ENCODE measurements at places on chromosomes 6 and 20. TPM values are rescaled to one million over a fixed set of nuclear protein-coding genes. Genes with fewer than 3 reads are reported as not detected.
A peak's percentile ranks its signal among the peaks of the same experiment; 100 is the strongest.

DNA sequence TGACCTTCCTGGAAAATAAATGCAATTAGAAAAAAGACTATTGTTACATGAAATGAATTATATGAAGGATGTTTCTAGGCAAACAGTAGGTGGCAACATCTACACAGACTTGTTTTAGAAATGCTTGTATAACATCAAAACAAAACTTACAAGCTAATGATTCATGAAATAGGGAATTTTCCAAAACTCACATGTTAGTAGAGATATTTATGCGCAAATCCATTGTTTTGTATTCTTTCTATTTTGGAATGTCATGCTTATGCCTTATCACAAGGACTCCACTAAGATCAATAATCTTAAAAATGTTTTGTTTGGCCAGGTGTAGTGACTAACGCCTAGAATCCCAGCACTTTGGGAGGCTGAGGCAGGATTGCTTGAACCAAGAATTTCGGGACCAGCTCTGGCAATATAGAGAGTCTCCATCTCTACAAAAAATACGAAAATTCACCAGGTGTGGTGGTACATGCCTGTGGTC, 32.3 kb upstream of the LGSN start:
- no peak overlapping the region for H3K27ac ChIP-seq
- no peaks in the 10 kb centered on the region for H3K36me3 ChIP-seq
- peak; percentile 60 for DNase-seq
- no peak overlapping the region for H3K4me3 ChIP-seq
- peaks cover 14% of the 10 kb centered on the region for H3K4me1 ChIP-seq

DNA sequence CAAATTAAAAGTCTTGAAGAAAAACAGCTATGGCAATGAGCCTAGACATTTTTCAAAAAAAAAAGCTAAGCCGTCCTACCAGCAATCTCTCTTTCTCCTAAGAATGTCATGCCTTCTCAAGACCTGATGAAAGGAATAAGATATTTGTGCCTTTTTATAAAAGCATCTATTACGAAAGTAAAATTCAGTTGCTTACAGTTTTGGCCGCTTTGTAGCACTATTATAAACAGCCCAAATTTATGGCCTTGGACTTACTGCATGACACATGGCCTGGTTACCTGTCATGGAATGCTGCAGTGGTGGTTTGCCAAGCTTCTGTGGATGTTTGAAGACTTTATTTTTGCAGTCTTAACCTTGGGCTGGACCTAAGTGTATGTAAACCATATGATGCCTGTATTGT, 22.2 kb upstream of the VAPB start:
- DNase-seq = no peak
- no peaks in the 10 kb centered on the region for H3K4me1 ChIP-seq
- H3K36me3 ChIP-seq = peaks cover 45% of the 10 kb centered on the region
- H3K27me3 ChIP-seq = no peaks in the 10 kb centered on the region
- H3K4me3 ChIP-seq = no peak overlapping the region
- no peak overlapping the region for H3K27ac ChIP-seq

GRCh38 chr20:47353239-47353691, 3.2 kb downstream of the ZMYND8 start:
- DNase-seq = no peak
- H3K36me3 ChIP-seq = peaks cover 6% of the 10 kb centered on the region
- peaks cover 40% of the 10 kb centered on the region for H3K4me1 ChIP-seq
- H3K27ac ChIP-seq = no peak overlapping the region
- H3K4me3 ChIP-seq = no peak overlapping the region

DNA sequence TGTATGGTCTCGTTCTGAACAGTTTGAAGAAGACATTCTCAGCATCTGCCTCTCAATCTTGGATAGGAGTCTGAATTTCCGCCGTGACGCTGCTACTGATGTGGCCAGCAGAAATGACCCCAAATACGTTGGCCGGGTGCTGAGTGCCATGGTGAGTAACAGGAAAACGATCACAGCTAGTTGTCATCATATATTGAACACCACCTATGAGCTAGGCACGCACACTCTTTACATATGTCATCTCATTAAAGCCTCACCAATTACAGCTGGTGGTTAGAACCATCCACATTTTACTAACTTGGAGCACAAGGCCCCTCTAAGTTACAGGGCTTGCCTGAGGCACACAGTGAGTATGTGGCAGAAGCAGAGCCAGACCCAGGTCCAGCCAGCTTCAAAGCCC, 17.1 kb downstream of the TGM3 start:
- no peak overlapping the region for H3K27ac ChIP-seq
- no peak for DNase-seq
- H3K4me3 ChIP-seq = no peak overlapping the region

DNA sequence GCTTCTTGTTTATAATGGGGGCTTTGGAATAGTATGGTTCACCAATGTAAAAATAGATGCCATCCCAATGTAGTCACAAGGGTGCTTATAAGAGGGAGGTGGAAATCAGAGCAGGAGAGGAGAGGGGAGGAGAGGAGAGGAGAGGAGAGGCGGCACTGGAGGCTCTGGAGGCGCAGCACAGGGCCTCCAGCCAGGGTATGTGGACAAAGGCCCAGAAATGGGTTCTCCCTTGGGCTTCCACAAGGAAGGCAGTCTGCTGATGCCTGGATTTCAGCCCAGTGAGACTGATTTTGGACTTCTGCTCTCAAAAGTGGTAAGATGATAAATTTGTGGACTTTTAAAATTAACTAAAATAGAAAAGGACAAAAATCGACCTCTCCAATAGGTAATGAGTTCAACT, 116.8 kb downstream of the RNASET2 start:
- H3K27ac ChIP-seq = no peak overlapping the region
- peaks cover 53% of the 10 kb centered on the region for H3K27me3 ChIP-seq
- H3K36me3 ChIP-seq = peaks cover 5% of the 10 kb centered on the region
- no peak for DNase-seq
- no peaks in the 10 kb centered on the region for H3K4me1 ChIP-seq
- H3K4me3 ChIP-seq = no peak overlapping the region

- H3K27ac ChIP-seq = no peak overlapping the region
- DNase-seq = no peak
- H3K4me3 ChIP-seq = no peak overlapping the region
- no peaks in the 10 kb centered on the region for H3K36me3 ChIP-seq
- peaks cover 14% of the 10 kb centered on the region for H3K27me3 ChIP-seq
Measured at GRCh38 chr6:149109397-149110070, 208.0 kb upstream of the TAB2 start.

- H3K27ac ChIP-seq = peak overlapping the region; percentile 57
- peaks cover 11% of the 10 kb centered on the region for H3K36me3 ChIP-seq
- H3K4me3 ChIP-seq = no peak overlapping the region
- H3K27me3 ChIP-seq = no peaks in the 10 kb centered on the region
- H3K4me1 ChIP-seq = peaks cover 32% of the 10 kb centered on the region
- DNase-seq = no peak
Measured at GRCh38 chr6:87572883-87573282, 16.9 kb downstream of the RARS2 start.

- no peak for DNase-seq
- no peaks in the 10 kb centered on the region for H3K36me3 ChIP-seq
- H3K4me1 ChIP-seq = no peaks in the 10 kb centered on the region
- no peaks in the 10 kb centered on the region for H3K27me3 ChIP-seq
- H3K27ac ChIP-seq = no peak overlapping the region
Measured at GRCh38 chr20:42844751-42845150, 345.0 kb downstream of the PTPRT start.

DNA sequence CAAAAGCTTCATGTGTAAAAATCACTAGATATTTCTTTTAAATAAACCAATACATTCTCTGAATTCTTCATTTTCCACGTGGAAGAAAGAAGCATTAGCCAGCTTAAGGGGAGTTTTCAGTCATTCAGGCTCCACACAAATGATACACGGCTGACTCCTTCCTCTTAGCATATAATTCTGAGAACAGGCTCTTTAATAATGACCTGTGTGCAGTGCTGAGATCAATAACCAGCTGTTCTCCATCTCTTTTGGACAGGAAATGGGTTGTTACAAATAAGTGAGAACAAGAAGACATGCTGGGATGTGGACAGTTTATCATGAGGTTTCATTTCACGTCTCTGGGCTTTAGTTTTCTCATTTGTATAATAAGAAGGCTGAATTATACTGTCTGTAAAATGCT, 146.9 kb upstream of the C6orf118 start:
- no peak for DNase-seq
- no peak overlapping the region for H3K4me3 ChIP-seq
- H3K4me1 ChIP-seq = no peaks in the 10 kb centered on the region
- no peaks in the 10 kb centered on the region for H3K36me3 ChIP-seq

GRCh38 chr6:72535124-72535523, 86.7 kb upstream of the KCNQ5 start:
- DNase-seq = no peak
- no peak overlapping the region for H3K27ac ChIP-seq
- no peak overlapping the region for H3K4me3 ChIP-seq
- H3K4me1 ChIP-seq = no peaks in the 10 kb centered on the region
- H3K36me3 ChIP-seq = no peaks in the 10 kb centered on the region

DNA sequence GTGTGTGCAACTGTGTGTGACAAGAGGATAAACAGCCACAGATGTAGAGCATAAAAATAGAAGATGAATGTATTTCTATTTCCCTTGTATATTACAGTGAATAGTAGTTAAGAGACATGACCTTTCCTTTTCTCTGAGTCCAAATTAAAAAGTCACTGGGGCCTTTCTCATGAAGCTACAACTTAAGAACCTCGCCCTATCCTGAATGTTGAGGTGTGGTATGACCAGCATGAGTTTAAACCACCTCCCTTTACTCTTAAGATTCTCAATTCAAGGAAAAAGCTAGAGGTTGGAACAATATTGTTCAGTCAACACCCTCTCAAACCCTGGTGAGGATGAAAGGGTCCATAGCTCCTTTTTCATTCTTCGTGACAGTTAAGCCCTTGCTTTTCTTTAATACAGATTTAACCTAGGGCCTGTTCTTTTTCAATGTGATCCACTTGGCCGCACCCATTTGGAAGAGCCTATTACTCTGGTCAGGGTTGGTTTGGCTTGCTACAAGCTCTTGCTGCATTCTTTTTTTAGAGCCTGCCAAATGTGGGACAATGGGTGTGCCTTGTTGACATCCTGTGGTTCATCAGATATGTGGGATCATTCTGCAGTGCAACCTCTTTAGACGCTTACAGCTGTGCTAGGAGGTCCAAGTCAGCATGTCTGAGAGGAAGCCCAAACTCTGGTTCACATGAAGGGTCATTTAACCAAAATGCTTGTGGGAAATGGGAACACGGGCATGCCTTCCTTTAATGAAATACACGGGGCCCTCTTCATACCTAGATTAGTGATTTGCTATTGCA, 290.0 kb downstream of the HAO1 start:
- H3K4me1 ChIP-seq = peaks cover 6% of the 10 kb centered on the region
- H3K4me3 ChIP-seq = no peak overlapping the region
- no peaks in the 10 kb centered on the region for H3K27me3 ChIP-seq
- no peaks in the 10 kb centered on the region for H3K36me3 ChIP-seq

GRCh38 chr6:42239333-42239732, 21.7 kb upstream of the MRPS10 start:
- peak overlapping the region; percentile 24 for H3K4me3 ChIP-seq
- DNase-seq = peak; percentile 62
- H3K4me1 ChIP-seq = peaks cover 23% of the 10 kb centered on the region
- peak overlapping the region; percentile 89 for H3K27ac ChIP-seq
- peaks cover 64% of the 10 kb centered on the region for H3K36me3 ChIP-seq

GRCh38 chr20:25099601-25100140, 17.7 kb upstream of the VSX1 start:
- peaks cover 35% of the 10 kb centered on the region for H3K27me3 ChIP-seq
- H3K27ac ChIP-seq = no peak overlapping the region
- no peak for DNase-seq
- H3K4me3 ChIP-seq = no peak overlapping the region

- DNase-seq = no peak
- H3K4me1 ChIP-seq = peaks cover 8% of the 10 kb centered on the region
- no peak overlapping the region for H3K4me3 ChIP-seq
- H3K27me3 ChIP-seq = no peaks in the 10 kb centered on the region
- no peaks in the 10 kb centered on the region for H3K36me3 ChIP-seq
Measured at GRCh38 chr20:51910321-51911050, 108.2 kb upstream of the SALL4 start.

- peaks cover 74% of the 10 kb centered on the region for H3K27me3 ChIP-seq
- no peak overlapping the region for H3K27ac ChIP-seq
- H3K4me1 ChIP-seq = peaks cover 13% of the 10 kb centered on the region
- DNase-seq = no peak
- H3K36me3 ChIP-seq = no peaks in the 10 kb centered on the region
- no peak overlapping the region for H3K4me3 ChIP-seq
Measured at GRCh38 chr20:46309945-46310344, 1.6 kb upstream of the CDH22 start.

DNA sequence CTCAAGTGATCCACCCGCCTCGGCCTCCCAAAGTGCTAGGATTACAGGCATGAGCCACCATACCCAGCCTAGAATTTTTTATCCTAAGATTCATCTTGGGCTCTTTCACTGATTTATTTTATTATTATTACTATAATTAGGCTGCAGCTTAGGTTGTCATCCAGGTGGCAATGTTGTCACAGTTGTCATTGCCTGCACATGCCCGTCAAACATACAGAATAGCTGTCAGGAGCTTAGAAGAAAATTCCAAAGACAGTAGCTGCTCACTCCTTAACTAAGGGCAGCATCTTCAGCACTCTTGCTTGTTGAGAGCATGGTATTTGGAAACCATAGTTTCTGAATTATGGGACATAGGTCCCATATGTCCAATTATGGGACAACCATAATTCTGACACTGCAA, 334.9 kb upstream of the AGPAT4 start:
- no peaks in the 10 kb centered on the region for H3K4me1 ChIP-seq
- H3K27me3 ChIP-seq = no peaks in the 10 kb centered on the region
- DNase-seq = no peak
- no peaks in the 10 kb centered on the region for H3K36me3 ChIP-seq
- H3K4me3 ChIP-seq = no peak overlapping the region
- H3K27ac ChIP-seq = no peak overlapping the region

DNA sequence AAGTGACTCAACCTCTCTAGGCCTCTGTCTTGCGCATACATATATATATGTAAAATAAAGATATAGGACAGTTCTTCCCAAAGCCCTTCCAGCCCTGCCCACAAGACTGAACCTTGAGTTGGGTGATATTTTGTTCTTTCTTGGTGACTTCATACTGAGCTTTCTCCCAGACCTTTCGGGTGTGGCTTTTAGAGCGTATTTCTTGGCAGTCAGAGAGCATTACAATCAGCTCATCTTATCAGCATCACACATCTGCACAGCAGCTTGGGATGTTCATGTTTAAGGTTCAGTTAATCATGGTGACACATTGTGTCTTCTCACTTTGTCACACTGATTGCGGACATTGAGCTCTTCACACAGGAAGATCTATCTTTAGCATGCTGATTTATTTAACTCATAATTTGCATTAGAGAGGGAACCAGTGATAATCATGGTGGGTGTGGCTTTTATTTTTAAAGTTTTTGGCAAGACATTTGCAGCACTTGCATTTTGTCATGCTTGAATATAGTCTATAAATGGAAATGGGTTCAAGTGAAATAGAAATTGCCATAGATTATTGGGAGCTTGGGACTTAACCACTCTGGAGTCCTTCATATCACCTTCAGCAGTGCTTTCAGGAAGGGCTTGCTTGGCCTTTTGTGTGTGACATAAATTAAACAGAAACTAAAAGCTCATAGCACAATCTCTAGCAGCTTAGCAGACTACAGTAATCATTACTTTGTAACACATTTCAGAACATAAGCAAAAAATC, 8.3 kb downstream of the KIF3B start:
- H3K27me3 ChIP-seq = no peaks in the 10 kb centered on the region
- H3K36me3 ChIP-seq = peaks cover 19% of the 10 kb centered on the region
- no peak for DNase-seq
- H3K4me3 ChIP-seq = no peak overlapping the region
- peaks cover 17% of the 10 kb centered on the region for H3K4me1 ChIP-seq

MUC21 gene
- total RNA-seq = not detected

ABHD16B gene
- total RNA-seq = not detected

CAGE1 gene
- 0.47 TPM for total RNA-seq

SNHG17 gene
- 83.6 TPM for total RNA-seq

TNF gene
- not detected for total RNA-seq

ELOVL2 gene
- total RNA-seq = not detected

CGAS gene
- total RNA-seq = 14.1 TPM

ATP6V1G2 gene
- total RNA-seq = 2.4 TPM

SOX4 gene
- 12.9 TPM for total RNA-seq

RIPOR3 gene
- total RNA-seq = not detected
